ENCODE measurements at places on chromosomes 4 and X.

DNA sequence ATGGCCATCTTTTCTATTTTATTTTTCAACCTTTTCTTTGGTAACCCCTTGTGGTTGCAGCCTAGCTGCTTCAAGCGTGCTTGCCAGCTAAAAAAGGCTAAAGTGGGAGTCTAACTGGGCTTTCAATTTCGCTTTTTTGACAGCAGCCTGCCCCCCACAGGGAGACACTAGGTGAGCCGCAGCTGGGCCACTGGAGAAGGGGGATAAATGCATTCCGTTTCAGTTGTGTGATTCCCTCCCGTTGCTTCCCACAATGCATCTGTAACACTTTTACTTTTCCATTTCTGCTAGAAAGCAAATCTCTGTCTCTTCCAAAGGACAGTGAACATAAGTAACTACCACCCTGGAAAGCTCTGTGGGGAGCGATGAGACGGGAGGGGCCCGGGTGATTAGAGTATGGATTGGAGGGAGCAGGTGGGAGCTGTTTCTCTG is 86.3 kb upstream of the RAPGEF2 start:
- DNase-seq: no peak

DNA sequence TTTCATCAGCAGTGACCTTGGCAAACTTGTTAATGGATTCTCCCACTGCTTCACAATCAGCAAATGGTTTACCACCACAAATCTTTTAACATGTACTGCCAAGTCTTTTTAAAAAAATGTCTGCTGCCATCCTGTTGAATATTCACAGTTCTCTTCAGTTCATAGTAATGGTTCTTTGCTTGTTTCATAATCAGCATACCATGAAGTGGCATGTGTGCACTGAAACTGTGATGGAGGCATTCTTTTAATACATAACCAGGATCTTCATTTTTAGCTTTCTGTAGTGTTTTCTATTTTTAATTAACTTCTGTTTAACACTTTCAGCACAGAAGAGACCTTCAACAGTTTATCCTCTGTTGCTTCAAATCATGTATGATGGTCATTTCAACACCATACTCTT is 230.1 kb upstream of the ARSJ start:
- no peak for DNase-seq

- DNase-seq: peak; percentile 53
These were observed 538 bp downstream of the STBD1 start for GRCh38 chr4:76306882-76307659.

GRCh38 chrX:102652031-102652688 is 877 bp downstream of the GPRASP1 start:
- peak; percentile 71 for DNase-seq

DNA sequence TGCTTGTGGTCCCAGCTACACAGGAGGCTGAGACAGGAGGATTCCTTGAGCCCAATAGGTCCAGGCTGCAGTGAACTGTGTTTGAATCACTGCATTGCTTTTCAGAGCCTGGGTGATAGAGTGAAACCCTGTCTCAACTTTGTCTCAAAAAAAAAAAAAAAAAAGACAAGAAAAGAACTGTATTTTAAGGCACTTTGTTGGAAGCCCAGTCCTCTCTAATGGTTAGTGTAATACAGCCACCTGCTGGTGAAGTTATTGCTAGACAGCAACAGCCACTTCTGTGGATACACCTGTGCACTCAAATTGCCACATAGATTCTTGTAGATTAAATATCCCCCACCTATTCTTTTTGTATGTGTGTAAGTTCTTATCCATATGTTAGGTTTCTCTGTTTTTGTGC is 10.1 kb upstream of the FGG start:
- peak; percentile 16 for DNase-seq
